ENCODE measurements at places on chromosomes 5 and 9.

DNA sequence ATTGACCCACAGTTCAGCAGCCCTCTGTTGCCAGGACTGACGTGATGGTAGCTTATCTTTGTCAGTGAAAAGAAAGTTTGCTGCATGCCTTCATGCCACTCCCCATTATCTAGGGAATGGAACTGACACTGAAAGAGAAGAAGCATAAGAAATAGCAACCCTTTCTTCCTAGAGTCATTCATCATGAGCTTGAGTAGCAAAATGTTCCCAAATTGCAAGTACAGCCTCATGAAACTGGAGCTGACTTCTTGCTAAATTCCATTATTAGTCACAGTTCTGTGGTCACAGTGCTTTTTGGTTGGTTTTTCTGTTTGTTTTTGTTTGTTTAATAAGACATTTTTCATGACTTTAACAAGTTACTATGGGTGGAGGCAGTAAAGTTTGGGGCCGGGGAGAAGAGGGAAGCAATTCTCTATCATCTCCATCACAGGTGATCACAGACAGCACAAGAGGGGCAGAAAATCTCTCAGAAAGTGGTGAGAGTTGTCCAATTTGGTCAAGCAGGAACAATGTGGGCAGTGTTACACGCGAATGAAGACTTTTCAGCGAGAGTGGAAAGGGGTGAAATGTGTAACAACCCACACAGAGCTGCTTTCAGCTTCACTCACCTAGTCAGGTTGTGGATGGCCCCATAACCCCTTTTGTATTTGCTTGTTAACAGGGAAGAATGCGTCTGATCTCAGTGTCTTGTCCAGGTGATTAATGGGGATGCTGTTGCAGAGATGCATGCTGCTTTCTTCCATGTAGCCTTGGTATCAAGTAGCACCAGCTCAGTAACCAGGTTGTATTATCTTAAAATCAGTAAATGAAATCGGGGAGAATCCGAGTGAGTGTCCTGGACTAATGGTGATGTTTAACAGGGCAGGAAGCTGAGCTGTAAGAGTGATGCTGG is 440.4 kb downstream of the DMRT2 start:
- no peak for DNase-seq

DNA sequence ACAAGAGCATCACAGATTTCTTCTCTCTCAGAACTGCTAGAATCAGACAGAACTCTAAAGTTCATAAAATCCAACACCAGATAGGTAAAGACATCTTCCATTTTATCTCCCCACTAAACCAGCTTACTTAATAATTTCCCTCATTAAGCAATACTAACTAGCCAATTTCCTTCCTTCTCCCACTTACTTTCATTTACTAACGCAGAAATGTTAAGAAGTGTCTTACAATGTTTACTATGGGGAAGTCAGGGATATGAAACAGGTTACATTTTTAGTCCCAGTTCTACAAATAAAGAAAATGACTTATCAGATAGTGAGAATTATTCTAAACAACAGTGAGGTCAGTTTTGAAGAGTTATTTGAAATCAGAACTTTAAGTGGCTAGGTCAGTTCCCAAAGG is 236.5 kb downstream of the FBXL17 start:
- no peak for DNase-seq

DNA sequence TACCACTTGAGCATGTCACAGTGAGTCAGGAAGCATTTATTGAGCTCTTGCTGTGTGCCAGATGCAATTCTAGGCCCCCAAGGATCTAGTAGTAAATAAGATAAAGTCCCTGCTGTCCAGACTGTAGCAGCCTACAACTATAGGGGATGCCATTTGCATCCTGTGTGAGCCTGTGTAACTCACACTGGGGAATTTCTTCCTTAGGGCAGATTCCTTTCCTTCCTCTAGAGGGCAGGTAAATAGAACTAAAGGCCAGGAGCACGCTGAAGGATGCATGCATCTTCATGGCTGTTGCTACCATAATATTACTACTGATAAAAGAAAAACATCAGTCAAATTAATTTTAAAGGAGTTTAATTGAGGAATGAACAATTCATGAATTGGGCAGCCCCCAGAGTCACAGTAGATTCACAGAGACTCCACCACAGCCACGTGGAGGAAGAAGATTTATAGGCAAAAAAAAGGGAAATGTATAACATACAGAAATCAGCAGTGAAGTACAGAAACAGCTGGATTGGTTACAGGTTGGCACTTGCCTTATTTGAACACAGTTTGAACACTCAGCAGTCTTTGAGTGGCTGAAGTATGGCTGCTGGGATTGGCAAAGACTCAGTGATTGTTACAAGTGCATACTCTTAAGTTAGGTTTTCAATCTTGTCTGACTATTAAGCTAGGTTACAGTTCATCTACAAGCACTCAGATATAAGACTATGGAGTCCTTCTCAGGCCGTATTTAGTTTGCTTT is 98.9 kb downstream of the ACTL7B start:
- DNase-seq: no peak

- no peak for DNase-seq
These were observed 77.5 kb upstream of the IFNE start for GRCh38 chr9:21559402-21560280.

DNA sequence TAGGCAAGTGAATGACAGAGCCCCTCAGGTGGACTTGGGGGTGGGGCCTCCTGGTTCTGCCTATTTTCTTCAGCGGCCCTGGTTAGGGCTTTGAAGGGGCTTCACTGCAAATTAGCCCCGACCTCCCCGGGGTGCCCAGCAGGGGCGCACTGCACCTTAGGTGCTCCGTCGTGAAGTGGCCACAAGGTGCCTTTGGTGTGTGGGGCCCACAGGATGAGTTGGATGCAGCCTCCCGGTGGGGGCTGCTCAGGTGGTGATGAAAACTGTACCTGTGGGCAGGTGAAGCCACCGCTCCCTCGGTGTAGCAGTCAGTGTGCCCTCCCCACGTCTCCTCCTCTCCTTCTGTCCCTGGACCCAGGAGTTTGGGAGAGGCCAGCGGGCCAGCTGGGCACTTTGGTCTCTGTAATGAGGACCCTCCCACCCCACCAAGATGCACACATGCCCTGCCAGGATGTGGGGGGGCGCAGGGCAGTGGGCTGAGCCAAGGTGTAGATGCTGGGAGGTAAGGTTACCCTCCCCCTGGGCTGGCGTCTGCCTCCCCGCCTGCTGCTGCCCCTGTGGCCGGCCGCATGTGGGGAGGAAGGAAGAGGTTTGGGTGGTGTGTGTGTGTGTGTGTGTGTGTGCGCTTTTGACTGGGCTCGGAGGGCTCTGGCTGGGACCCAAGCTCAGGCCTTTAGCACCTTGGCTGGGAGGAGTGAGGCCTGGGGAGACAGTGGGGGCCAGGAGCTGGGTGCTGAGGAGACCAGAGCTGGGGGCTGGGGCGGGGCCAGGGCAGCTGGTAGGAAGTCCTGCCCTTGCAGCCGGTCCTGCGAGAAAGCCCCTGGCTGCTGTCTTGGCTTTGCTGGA is 55.6 kb downstream of the RXRA start:
- no peak for DNase-seq

DNA sequence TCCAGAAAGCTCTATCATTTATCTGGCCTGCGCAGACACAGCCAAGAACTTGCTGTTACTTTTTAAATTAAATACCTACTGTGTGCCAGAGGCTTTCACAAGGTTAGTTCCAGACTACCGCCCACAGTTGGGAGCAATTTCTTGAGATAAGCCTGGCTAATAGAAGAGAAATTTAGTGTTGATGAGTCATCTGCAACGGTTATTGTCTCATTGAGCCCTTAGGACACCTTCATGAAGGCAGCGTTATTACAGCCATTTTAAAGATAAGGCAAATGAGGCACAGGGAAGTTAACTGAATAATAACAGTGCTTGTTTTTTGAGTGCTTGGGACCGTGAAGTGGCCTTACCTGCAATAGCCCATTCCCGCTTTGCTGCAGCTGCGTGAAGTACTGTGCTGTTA is 292.9 kb upstream of the MSX2 start:
- no peak for DNase-seq

DNA sequence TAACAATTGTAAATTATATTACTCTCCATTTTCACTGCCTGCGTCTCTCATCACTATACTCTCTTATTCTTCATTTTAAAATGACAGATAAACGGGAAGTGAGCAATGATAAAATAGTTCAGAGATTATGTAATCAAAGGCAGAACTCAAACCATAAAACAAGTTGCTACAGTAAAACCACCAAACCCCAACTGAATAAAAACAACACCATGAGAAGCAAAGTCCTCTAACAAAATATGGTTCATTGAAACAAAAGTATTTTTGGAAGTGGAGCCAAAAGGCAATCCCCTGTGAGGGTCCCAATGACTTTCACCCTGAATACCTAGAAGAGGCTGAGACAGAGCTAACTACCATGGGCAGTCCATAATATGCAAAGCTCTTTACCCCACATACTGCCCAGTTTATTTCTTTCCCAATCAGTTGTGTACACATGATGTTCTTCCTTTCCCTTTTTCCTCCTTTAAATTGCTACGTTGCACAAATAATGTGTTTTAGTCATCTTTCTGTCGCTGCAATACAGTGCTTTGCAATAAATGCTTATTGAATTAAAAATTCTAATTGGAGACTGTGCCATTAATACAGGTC is 64.0 kb upstream of the PTGER4 start:
- no peak for DNase-seq

DNA sequence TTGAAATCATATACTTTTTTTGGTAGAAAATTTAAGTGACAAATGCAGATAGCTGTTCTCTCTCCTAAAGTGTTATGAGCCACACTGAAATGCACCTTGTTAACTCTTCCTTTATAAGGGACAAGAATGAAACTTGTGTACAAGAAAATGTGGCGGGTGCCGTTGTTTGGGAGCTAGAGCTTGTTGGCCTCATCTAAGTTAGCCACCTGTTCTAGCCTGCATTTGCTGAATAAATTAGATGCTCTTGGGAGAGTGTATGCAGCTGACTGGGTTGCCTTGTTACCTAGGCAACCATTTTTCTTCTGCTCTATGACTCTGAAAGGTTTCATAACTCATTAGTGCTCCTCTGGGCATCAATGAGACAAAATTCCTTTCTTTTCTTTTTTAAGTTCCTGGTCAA is 174.3 kb downstream of the TAF11L14 start:
- no peak for DNase-seq

GRCh38 chr5:6003040-6003825 is 375.1 kb downstream of the MED10 start:
- no peak for DNase-seq

GRCh38 chr5:140312791-140313189 is 9.9 kb upstream of the PFDN1 start:
- DNase-seq: no peak

DNA sequence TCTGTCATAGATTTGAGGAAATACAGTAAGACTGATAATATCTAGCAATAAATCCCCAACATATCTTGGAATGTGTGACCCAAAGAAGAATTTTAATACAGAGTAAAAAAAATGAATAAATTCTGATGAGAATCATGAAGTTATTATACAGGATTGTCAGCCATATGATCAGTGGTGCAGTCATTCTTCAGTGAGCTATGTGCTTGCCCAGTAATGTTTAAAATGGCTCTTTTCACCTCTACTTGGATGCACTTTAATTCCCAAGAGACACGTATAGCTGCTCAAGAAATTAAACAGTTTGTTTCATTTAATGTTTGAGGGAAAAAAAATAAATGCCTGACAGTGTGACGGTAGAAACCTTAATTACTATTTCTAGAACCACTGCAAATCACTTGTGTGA is 215.3 kb upstream of the FAM174A start:
- no peak for DNase-seq

- DNase-seq: no peak
These were observed 107.7 kb upstream of the EQTN start for GRCh38 chr9:27404661-27405060.

DNA sequence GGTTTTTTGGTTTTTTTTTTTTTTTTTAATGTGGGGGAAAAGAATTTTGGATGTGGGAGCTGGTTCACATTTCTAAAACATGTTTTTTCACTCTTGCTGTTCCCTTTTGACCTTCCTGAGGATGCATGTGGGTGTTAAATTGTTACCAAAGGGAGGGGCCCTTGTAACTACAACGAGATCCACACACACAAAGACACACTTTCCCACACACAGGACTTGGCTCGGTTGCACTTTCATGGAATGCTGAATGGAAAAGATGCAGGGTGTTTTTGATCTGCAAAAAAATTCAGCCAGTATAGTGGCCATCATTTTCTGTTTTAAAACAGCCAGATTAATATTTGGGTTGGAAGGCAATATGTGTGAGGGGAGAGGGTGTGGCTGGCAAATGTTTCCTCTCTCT is 576.9 kb downstream of the EBF1 start:
- DNase-seq: no peak

GRCh38 chr5:159850160-159850559 is 66.1 kb upstream of the ADRA1B start:
- DNase-seq: no peak

- no peak for DNase-seq
These were observed 517.7 kb downstream of the DIRAS2 start for GRCh38 chr9:90124961-90125360.

- DNase-seq: peak; percentile 24
These were observed 149.5 kb downstream of the C9orf152 start for GRCh38 chr9:110058304-110058953.

DNA sequence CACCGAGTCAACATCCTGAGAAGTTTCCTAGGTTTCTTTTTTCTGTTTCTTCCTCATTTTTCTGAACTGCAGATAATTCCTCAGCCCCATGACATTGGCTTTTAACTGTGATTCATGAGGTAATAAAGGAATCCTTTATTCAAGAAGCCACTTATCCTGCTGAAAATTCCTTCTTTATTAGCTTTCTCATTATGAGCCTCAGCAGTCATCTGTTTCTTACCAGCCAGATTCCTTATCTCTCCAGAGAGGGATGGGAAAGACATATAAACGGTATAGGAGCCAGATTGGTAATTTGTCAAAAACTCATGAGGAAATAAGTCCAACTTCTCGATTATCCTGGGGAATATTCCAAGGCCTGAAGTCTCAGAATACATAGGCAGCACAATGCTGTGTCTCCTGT is 465.4 kb downstream of the ICE1 start:
- no peak for DNase-seq

All from NCI-H526 treated with DMSO at 0.1 percent for 48 hours (cell line).